ENCODE measurements at places on chromosomes 6 and 20. TPM values are rescaled to one million over a fixed set of nuclear protein-coding genes. Genes with fewer than 3 reads are reported as not detected.

Gene SIRPB2
- not detected for total RNA-seq

Gene BMP5
- not detected for total RNA-seq

GRCh38 chr6:145022199-145022796 is 713.0 kb downstream of the EPM2A start:
- DNase-seq = no peak

GRCh38 chr20:23167431-23167830 is 81.3 kb upstream of the CD93 start:
- peak; percentile 32 for DNase-seq

- DNase-seq = peak; percentile 31
Measured at GRCh38 chr20:46739431-46740213, 30.2 kb downstream of the SLC2A10 start.

Gene FOXQ1
- not detected for total RNA-seq

- no peak for DNase-seq
Measured at GRCh38 chr20:1735417-1736089, 78.0 kb upstream of the SIRPG start.

DNA sequence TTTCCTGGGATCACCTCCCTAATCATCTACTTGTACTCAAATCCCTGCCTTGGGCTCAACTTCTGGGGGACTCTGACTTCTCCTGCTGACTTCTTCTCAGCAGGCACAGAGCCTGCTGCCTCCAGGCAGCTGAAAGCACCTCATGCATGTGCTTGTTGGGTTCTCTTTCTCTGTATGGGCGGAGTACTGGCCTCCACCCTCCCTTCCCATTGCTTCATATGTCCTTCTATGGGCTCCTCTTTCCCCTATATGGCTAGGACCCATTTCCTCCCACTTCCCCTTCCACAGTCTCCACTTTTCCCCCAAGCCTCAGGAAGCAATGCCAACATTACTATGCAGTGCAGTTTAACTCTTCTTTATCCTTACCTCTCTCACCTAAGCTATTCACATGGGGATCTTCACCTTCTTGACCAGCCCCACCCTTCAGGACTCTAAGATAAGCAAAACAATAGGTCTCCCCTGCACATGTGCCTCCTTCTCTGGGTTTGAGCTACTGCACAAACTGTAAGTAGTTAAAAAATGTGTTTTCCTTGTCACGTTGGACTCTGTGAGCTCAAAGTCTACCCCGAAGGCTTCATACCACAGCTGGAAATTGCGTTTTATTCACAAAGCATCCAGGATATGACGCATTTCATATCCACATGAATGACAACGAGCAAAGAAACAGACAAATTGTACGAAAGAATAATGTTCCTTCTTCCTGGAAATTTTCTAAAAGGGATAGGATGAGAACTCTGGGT is 93.7 kb downstream of the CDS2 start:
- no peak for DNase-seq

DNA sequence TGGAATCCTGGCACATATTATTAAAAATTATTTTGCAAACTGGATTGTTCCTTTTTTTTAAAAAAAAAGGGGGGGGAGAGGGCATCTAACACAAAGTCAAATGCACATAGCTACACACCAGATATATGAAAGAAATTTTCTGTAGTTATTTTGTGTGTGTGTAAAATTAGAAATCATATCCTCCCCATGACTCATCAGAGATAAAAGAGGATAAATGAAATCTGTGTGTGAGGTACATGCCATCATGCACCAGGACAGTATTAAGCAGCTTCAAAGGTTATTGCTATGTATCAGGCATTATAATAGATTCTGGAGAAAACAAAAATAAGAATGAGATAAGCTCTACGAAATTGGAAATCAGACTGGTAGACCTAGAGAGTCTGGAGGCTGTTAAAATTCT is 5.2 kb downstream of the BTBD9 start:
- no peak for DNase-seq

- no peak for DNase-seq
Measured at GRCh38 chr20:1994627-1995026, 769 bp upstream of the PDYN start.

Gene HSPA1L
- total RNA-seq = 0.30 TPM

Gene RAET1G
- 20.6 TPM for total RNA-seq

Gene SIGLEC1
- total RNA-seq = not detected

DNA sequence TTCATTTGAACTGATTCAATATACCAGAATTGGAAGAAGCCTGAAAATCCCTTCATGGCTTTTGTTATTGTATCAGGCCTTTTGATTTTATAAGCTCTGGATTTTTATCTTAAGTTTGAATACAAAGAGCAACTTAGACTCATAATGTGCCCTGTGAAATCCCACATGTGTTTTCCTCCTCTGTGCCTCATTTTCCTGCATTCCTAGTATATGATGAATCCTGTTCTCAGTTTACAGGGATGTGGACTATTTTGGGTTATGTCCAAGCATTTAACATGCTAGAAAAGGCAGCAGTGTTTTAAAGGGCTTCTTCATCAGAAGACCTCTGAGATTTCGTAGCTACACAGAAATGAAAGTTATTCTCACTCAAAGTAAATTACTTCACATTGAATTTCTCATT is 455.0 kb downstream of the RFPL4B start:
- peak; percentile 91 for DNase-seq

DNA sequence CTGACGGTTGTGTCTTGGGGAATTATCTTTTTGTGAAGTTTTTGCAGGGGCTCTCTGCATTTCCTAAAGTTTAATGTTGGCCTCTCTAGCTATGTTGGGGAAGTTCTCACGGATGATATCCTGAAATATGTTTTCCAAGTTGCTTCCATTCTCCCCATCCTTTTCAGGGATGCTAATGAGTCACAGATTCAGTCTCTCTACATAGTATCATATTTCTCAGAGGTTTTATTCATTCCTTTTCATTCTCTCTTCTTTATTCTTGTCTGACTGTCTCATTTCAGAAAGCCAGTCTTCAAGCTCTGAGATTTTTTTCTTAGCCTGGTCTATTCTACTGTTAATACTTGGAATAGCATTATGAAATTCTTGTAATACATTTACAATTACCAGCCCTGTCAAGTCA is 61.3 kb downstream of the UNC5CL start:
- no peak for DNase-seq

Measured in M059J (cell line).